ENCODE measurements at places on chromosomes 1 and 21. TPM values are rescaled to one million over a fixed set of nuclear protein-coding genes. Genes with fewer than 3 reads are reported as not detected.

Gene FLG2
- not detected for total RNA-seq

Gene COL9A2
- 0.17 TPM for total RNA-seq

Gene OR2W3
- total RNA-seq: not detected

Gene OR10T2
- total RNA-seq: not detected

Gene FHL3
- 9.4 TPM for total RNA-seq

Gene ACKR1
- total RNA-seq: not detected

Gene HHAT
- total RNA-seq: 1.7 TPM

Gene KCNA3
- total RNA-seq: not detected

Gene OR6Y1
- not detected for total RNA-seq

Gene DFFA
- total RNA-seq: 23.9 TPM
